Omental fat pad (tissue), 4 donors: ENCODE measurements at places on chromosomes 12 and 14.

- DNase-seq: no peak
These were observed 22.9 kb downstream of the NTN4 start for GRCh38 chr12:95767703-95768102.

DNA sequence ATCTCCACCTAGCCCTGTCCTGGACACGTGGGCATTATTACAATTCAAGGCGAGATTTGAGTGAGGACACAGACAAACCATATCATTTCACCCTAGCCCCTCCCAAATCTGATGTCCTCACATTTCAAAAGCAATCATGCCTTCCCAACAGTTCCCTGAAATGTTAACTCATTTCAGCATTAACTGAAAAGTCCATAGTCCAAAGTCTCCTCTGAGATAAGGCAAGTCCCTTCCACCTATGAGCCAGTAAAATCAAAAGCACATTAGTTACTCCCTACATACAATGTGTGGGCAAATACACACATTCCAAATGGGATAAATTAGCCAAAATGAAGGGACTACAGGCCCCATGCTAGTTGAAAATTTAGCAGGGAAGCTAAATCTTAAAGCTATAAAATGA, 546.0 kb upstream of the LMO3 start:
- DNase-seq: no peak

- DNase-seq: no peak
These were observed 403.8 kb downstream of the PCNX1 start for GRCh38 chr14:71311061-71311460.

DNA sequence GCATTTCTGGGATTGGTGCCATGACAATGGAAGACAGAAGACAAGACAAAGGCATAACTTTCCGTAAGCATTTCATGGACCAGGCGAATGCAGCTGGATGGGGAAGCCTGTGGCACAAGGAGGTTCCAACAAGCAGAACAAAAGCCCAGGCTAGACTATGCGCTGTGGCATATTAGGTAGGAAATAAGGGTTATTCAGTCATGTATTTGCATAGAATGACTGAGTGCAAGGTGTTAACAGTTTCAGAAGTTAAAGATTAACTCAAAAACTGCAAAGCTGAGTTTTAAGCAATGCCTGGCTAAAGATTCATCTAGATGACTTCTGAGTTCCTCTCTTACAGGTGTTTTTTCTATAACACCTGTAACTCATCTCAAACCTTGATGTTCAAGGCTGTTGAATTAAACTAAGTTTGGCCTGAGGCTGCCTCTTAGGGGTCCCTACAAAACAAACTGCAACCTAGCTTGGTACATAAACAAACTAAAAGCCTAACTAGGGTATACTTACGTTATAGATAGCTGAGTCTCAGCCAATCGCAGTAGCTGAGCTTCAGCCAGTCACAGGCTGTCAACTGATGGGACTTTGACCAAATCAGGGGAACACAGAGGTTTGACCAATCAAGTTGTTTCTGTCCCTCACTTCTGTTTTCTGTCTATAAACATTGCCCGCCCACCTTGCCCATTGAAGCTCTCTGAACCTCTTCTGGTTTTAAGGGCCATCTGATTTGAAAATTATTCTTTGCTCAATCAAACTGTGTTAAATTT, 52.2 kb upstream of the PLBD1 start:
- DNase-seq: no peak

- no peak for DNase-seq
These were observed 644 bp downstream of the NAB2 start for GRCh38 chr12:57089271-57090245.

- no peak for DNase-seq
These were observed 31.7 kb downstream of the HIF1A start for GRCh38 chr14:61726778-61727658.

DNA sequence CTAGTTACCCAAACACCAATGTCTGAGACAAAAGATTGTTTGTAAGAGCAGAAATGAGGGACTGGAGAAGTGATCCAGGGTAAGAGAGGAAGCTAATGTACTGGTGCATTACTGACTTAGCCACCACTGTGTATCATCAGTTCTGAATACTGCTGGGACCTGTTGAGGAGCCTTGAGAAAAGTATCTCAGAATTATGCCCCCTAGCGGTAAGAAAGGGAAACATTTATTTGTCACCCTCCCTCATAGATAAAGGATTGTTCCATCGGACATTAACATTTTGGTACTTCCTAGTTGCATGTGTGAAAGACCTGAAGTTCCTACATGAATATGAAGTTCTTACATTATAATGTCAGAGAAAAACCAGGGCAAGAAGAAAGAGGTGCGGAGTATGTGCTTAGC, 612.5 kb downstream of the FSCB start:
- no peak for DNase-seq

DNA sequence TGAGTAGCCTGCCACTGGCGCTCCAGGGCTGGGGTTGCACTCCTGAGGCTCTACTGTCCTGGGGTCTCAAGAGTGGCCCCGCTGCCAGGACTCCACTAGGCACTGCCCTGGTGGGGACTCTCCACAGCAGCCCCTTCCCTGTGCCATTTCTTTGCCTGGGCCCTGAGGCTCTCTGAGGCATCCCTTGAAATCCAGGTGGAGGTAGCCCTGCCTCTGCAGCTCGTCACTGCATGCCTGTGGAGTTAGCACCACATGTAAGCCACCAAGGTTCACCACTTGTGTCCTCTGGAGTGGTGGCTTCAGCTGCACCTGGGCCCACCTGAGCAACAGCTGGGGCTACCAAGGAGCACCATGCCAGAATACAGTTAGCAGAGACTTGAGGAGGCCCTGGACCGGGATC, 39.9 kb upstream of the BATF start:
- no peak for DNase-seq
